ENCODE measurements at places on chromosomes 3 and 15.

GRCh38 chr3:120145542-120146285 is 51.5 kb upstream of the GSK3B start:
- DNase-seq, result no peak

- no peak for DNase-seq
Observed at GRCh38 chr3:12759097-12759679, at the start of gene TMEM40. TMEM40 (minus strand) TSS chr3:12759259; CDS start chr3:12749832, 9,427 bp downstream.

- no peak for DNase-seq
Observed at GRCh38 chr3:144112036-144112435, 140.4 kb downstream of the DIPK2A start.

DNA sequence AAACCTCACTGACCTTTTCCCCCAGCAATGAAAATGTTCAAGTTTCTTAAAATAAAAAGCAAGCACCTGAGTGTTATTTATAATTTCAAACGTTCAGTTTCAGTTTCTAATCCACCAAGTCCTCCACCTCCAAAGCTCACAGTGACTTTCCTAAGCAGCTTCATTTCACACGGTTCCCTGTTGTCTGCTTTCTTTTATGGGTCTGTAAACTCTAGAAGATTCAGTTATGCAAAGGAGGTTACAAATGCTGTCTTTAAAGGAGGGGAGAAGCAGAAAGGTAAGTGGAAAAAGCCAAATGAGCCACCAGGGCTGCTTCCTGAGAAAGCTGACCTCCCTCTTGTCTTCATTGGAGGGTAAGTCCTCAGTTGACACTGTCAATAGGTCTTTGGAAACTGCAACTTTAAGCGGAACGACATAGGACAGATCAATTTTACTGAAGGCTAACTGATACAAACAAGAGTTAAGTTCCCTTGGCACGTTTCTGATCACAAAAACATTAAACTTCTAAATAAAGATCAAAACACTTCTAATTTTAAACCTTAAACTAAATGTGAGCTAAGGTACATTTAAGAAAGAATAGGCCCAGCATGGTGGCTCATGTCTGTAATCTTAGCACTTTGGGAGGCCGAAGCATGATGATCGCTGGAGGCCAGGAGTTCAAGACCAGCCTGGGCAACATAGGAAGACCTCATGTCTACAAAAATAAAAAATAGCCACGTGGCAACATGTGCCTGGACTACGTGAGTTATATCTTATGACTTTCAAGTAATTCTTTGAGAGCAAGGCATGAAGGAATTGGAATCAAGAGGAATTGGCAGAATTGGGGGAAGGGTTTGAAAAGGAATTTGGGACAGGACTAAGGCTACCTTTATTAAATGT is 151.9 kb upstream of the UBE2E1 start:
- no peak for DNase-seq

GRCh38 chr3:70342149-70342548 is 29.7 kb upstream of the MDFIC2 start:
- no peak for DNase-seq

DNA sequence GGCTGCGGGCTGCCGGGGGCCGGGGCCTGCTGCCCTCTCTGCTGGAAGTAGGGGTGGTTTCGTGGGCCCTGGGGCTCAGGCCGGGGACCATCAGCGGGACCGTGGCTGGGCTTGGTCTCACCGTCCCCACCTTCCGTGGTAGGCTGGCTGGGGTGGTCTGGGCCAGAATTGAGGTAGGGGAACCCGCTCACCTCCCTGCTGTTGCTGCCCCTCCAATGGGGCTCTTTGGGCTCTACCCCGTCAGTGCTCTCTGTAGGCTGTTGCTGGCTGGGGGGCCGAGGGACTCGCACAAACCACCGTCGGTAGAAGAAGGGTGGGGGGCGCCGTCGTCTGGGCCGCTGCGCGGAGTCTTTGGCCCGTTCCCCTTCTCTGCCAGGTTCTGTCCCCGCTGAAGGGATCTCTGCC is 23.4 kb downstream of the RGMA start:
- no peak for DNase-seq

GRCh38 chr3:45188719-45189659 is 37.1 kb downstream of the TMEM158 start:
- DNase-seq, result no peak

DNA sequence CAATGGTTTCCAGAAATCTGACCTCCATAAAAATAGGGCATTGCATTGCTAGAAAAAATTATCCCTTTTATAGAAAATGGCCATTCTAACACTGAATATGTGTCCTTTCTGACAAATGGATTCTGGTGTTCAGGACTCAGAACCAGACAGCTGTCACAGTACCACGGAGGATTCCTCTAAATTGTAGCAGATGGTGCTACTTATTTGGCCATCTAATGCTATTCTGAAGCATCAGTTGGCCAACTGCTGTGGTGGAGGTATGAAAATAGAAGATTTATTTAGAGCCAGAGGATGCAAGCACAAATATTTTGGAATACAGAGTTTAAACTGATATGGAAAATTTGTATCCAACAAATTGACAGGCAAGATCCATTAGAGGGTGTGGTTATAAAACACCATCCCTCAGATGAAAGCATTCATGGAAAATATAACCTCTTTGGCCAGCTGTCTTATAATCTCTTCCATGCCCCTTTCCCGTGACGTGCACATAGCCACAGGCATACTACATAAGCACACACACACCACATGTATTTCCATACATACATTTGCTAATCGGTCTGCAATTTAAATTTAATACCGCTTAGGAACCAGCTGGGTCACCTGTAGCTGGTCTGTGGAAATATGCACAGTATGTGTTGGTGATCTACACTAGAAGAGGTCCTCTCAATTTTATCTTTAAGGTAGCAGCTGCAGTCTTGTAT is 302.7 kb upstream of the KCNMB2 start:
- DNase-seq, result no peak

DNA sequence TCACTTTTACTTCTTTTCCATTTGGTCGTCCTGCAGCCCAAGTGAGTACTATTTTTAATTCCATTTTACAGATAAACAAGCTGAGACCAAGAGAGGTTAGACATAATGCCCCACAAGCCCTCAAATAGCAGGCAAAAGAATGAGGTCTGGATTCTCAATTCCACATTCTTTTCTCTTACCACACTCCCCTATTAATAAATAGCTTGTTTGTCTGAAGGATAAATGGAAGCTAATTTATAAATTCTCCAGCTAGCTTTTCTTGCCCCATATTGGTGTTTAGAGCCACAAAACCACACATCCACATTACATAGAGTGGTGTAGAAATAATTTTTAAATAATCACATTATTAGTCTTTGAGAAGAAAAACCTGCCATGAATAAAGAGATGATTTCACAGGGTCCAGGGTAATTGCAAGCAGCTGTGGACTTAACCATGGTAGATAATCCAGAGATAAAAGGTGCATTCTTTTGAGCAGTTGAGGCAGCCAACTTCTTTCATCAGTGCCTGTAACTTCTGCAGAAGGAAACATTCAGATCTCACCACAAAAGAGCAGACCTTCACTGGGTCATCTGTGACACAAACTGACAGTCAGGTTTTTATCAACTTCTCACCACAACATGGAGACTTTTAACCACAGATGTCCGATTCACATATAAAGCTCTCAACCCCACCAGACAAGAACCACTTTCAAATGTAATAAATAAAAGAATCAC is 313.4 kb upstream of the STT3B start:
- DNase-seq, result no peak

DNA sequence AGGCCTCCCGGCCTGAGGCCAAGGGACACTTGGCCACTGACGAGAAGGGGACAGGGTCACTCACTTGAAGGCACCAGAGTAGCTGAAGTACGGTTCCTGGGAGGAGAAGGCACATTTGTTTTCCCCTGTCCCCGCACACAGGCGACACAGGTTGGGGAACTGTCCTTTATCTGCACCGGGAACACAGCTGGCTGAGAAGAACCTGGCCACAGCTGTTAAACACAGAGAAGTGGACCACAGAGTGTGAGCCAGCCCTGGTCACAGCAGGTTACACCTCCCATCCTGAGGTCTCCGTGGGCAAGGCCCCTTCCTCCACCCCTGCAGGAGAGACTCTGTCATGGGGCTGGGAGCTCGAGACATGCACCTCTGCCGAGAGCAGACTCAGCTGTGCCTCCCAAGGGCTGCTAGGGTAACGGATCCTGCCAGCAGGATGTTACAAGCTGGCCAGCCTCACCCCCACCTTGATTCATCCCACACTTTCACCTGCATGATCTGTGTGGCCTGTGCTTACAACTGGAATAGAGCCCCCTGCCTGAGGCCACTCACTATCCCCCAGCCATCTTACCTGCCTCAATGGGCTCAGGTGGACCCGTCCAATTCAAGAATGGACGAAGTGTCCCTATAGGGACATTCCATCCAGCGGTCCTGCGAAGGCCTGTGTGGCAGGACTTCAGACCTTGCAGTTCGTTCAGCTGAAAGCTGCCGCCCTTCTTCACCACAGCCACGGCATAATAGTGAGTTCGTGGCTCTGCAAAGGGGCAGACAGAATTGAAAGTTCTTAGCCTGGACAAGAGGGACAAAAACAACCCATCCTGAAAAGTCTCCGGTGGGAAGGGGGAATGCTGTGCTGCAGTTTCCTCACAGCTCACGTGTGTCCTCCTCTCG is 9.2 kb downstream of the LTF start:
- DNase-seq, result no peak

DNA sequence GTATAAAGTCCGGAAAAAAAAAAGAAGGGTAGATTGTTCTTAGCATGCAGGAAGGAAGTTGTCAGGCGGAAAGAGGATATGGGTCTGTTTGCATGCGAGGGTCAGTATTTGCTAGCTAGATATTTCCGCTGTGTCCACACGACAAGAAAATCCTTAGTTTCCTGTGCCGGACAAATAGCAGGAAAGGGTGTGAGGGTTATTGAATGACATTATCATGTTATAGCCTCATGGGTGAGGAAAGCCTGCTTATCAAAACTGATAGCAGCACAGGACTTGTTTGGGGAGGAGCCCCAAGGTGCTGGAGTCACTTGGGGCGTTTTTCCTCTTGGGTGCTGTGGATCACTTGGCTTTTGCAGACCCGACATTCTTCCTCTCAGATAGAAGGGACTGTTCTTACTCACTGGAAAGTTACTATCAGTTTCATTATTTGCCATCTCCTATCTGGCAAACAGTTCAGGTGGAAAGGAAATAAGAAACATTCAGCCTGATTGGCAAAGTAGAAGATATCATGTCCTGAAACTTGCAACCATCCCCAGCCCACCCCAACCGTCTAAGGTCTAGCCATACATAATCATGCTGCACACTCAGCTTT is 127.2 kb upstream of the DPH6 start:
- no peak for DNase-seq

DNA sequence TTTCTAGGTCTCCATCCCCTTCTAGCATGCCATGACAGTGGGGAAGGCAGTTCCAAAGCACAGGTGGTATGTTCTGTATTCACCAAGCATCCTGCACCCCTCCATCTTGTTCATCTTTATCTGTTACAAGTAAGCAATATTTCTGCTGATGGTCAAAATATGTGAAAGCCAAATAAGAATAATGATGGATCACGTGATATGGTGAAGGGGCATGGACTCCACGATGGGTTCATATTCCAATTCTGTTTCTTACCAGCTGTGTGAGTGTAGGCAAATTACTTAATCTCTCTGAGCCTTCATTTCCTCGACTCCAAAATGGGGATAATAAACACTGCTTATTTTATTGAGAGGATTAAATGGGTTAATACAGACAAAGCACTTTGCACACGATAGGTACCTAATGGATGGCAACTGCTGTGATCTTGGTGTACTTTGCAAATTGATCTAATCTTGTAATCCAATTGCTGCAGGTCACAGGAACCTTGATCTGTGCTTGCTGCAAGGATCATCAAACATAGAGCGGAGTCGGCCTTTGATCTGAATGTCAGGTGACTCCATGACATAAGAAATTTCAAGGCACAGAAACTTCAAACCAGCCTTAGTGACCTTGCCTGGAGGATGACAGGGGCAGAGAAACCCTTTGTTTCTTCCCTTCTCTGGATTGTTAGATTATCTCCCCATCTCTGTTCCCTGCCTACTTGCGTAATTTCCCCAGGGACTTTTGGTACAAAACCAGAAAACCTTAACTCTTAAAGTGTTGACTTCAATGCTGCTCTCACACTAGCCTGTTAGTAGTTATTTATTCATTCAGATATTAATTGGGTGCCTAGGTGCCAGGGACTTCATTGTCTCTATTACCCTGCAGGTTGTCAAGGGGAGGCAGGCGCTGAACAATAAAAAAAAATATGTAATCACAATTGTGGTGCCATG is 25.8 kb downstream of the SIAH2 start:
- no peak for DNase-seq

DNA sequence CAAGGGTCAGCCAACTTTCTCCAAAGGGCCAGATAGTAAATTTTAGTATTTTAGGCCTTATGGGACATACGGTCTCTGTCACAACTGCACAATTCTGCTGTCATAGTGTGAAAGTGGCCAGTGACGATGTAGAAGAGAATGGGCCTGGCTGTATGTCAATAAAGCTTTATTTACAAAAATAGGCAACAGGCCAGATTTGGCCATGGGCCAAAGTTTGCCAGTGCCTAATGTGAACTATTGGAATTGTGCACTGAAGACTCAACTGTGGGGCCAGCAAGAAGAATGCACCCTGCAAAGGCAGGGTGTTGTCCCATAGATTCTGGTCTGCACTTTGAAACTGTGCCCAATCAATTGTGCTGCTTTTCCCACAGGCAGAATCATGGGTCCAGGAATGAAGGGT is 69.4 kb upstream of the PRR23E start:
- DNase-seq, result no peak

DNA sequence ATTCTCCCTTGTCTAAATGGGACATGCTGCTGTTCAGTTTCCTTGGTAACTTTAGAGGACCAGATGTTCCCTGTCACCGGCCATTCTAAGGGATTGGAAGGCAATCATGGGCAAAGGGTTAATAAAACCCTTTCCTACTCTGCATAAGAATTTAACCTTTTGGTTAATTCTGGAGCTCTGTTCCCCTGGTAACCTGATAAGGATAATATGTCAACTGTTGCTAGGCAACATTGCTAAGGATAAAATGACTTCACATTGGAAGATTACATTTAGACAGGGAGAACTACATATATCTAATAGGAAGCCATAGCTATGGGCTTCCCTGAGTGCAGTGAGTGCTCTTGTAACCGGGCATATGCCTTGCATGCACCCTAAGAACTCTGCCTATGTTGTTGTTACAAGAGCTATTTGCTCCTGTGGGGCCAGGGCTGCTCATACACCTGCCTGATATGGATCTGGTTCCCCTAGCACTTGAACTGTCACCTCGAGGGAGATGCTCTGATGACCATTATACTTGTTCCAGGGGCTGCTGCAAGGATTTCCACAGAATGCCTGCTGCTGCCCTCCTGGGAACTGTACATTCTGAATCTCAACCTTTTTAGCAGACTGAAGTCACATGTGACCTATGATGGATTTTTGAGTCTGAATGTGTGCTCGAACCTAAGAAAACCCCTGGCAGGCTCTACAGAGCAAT is 326.3 kb upstream of the PDZRN3 start:
- no peak for DNase-seq

DNA sequence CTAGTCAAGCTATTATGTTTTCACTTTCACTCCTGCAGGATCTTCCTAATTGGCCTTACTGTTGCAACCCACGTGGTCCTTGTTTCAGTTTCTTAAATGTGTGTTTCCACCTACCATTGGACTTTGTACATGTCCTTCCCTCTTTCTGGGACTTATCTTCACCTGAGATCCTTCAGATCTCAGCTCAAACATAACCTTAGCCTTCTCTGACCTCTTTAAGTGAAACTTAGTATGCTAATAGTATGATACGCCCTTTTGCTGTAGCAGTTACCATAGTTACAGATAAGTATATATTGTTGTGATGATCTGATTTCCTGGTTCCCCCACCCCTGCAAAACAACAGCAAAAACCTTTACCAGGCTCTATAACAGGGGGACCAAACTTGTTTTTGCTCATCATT is 35.2 kb downstream of the U2SURP start:
- DNase-seq, result peak; percentile 50
